ENCODE measurements at places on chromosomes 5 and 9.
A peak's percentile ranks its signal among the peaks of the same experiment; 100 is the strongest.

- DNase-seq = no peak
These were observed 9.3 kb downstream of the CER1 start for GRCh38 chr9:14713187-14713767.

GRCh38 chr9:125844611-125845010 is 97.4 kb downstream of the PBX3 start:
- peak; percentile 80 for DNase-seq

- DNase-seq = no peak
These were observed 1.2 kb upstream of the REXO4 start for GRCh38 chr9:133419005-133419404.

GRCh38 chr9:97468658-97469448 is 32.6 kb upstream of the TMOD1 start:
- peak; percentile 86 for DNase-seq

DNA sequence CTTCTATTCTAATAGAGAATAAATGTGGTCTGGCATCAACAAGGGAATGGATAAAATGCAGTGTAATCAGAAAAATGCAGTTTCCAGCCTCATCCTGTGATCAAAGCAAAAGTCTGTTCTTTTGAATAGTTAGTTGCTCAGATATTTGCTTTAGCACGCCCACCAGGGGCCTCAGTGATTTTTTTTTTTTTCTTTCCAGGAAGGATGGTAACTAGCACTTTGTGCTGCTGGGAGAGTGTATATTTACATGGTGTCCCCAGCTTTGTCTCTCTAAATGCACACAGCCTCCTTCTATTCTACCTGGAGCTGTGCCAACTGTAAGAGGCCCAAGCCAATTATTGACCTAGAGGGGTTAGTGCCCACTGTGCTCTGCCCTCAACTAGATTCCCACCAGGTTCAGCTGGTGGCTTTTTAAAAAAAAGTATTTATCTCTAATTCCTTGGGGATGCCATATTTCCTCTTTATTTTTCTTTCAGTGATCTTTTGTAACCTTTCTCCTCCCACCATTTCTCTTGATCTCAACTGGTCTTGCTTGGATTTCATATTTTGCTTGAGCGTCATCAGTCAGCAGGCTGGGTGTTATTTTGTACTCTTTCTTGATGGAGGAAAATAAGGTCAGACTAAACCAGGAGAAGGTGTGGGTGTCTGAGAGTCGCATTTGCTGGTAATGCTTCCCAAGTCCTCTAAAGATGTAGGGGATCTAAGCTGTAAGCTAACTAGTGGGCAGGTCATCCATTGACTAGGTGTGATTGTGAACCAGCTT is 193.0 kb upstream of the C9orf72 start:
- DNase-seq = no peak

DNA sequence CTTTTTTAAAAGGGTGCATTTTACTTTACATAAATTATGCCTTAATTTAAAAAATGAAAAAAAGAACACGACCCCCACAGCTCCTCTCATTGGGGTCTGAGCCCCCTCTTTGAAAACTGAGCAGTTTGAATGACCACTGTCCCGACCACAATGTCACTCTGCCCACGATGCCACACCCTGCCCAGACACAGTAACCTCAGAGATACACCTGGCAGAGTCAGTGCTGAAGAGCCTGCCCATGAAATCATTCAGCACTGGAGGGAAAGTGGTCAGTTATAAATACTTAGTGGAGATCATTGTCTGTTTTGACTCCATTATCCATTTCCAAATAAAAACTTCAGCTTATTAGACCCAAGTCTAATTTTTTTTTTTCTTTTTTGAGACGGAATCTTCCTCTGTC is 49.3 kb downstream of the DNAJC21 start:
- no peak for DNase-seq

DNA sequence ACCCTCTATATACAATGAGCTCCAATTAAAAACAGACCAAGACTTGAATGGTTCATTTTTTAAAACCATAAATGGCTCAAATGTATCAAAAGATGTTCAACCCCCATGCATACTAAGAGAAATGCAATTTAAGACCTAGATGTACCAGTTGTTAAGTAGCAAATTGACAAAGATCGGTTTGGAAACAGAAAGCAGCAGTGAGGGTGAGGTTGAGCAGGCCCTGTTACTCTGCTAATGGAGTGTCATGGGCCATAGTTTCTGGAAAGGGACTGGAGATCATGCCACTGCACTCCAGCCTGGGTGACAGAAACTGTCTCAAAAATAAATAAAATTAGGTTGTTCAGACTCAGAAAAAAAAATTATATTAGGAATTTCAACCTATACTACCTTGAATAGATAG is 55.0 kb downstream of the FNBP1 start:
- DNase-seq = no peak

- DNase-seq = no peak
These were observed 28.8 kb downstream of the NR3C1 start for GRCh38 chr5:143374496-143375217.

GRCh38 chr5:158922263-158922592 is 177.5 kb downstream of the EBF1 start:
- no peak for DNase-seq

DNA sequence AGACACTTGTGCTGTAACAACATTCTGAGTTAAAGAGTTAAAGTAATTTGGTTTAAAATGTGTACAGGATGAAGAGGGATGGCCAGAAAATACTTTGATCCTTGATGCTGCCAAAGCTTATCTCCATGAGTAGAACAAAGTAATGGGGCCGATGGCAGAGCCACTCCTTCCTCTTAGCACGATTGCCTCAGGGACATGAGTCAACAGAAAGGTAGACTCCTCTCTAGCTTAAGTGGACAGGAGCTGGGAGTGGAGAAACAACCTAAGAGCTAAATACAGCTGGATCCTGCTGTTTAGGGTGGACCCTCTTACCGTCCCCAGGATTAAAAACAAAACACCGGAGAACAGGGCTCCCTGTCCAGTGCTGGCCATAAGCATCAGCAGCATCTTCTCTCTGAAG is 267.3 kb downstream of the IRX1 start:
- DNase-seq = no peak

DNA sequence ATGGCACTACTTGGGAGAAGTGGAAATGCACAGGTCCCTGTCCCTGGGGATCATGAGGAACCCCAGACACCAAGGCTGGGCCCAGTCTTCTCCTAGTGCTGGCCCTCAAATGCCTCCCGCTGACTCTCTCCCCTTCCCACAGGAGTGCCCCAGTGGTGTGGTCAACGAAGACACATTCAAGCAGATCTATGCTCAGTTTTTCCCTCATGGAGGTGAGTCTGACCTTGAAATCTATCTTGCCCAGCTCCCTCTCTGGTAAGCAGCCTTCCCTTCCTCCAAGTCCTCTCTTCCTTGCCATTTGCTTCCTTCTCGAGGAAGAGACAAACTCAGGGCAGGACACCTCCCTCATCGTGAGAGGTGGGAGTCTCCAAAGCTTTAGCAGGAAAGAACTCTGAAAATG is 63.3 kb upstream of the GABRP start:
- DNase-seq = no peak

DNA sequence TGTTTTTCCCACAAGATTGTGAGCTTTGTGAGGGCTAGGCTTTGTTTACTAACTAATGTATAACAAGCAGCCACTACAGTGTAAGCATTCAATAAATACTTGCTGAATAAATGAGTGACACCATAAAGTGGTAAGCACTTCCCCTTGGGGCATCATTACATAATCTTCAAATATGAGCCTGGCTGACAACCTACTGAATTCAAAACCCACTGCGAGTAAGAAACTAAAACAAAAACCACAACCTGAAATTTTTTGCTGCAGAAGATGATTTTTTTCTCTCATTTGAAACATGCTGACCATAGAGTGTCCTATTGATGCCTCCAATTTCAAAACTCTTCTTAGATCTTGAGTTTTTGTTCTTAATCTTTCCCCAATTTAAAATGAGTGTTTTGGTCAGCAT is 331.3 kb upstream of the CCNG1 start:
- no peak for DNase-seq

GRCh38 chr5:87741881-87742280 is 329.2 kb upstream of the CCNH start:
- DNase-seq = no peak

GRCh38 chr5:159220206-159220605 is 10.9 kb upstream of the RNF145 start:
- no peak for DNase-seq

- no peak for DNase-seq
These were observed 46.0 kb upstream of the CDKN2B start for GRCh38 chr9:22055090-22055489.

GRCh38 chr5:6704361-6704851 is 8.8 kb upstream of the TENT4A start:
- DNase-seq = no peak

DNA sequence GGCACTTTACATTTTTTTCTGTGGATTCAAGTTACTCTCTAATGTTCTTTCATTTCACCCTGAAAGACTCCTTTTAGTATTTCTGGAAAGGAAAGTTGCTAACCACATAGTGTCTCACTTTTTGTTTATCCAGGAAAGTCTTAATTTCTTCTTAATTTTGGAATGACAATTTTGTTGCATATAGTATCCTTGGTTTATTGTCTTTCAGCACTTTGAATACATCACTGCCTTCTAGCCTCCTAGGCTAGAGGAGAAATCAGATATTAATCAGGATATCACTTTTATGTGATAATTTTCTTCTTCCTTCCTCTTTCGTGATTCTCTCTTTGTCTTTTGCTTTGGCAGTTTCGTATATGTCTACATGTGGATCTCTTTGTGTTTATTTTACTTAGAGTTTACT is 11.4 kb downstream of the ADGRV1 start:
- DNase-seq = no peak

GRCh38 chr5:39178171-39178570 is 41.2 kb downstream of the FYB1 start:
- DNase-seq = no peak

DNA sequence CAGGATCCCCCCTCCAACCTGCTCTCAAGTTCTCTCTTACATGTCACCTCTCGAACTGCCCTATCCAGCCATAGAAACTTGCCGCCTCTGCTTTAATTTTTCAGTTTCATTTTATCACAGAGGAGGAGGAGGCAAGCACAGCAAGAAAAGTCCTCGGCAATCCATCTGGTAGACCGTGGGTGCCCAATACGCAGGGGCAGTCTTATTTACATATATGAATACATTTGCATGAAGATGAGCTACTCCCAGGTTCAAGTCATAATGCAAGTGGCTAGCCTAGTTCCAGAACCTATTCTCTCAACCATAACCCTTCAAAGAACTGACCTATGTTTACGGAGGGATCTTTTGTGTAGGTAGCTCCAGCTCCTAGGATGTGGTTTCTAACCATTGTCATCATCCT is 223.2 kb upstream of the PANK3 start:
- no peak for DNase-seq

DNA sequence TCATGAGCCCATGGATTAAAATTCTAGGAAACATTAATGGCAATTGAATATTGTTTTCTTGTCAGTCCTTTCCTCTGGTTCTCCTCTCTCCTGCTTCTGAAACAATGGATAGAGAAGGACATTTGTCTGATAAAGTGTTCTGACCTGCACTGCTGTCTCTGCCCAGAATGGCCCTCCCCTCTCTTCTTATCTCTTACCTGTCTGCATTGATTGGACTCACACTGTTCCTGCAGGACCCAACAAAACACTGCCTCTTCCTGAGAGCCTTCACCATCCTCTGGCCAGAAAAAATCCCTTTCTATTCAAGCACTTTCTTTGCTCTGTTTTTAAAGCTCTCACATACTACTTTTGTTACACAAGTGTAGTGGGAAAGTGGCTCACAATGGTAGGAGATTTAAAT is 143.8 kb upstream of the DHFR start:
- DNase-seq = no peak

- no peak for DNase-seq
These were observed 18.6 kb upstream of the TJP2 start for GRCh38 chr9:69155341-69156030.

DNA sequence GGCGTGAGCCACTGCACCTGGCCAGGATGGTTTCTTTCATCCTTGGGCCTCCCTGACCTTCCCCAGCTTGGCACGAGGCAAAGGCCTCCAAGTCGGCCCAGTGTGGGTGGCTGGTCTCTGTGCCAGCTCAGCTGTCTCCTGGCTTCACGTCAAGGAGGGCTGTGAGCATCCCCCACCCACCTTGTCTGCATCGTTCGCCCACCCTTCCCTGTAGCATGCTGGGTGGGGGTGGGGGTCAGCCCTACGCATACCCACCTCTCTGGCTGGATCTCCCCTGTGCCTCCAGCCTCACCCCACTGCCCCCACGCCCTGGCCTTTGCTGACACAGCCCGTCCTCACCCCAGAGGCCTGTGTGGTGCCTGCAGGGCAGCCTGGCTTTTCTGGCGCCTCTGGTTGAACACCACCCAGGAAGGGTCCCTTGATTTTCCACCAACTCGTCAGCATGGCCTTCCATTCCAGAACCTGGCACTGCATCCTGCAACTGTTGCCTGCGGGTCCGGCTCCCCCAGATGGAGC is 8.8 kb upstream of the WDR5 start:
- DNase-seq = no peak

DNA sequence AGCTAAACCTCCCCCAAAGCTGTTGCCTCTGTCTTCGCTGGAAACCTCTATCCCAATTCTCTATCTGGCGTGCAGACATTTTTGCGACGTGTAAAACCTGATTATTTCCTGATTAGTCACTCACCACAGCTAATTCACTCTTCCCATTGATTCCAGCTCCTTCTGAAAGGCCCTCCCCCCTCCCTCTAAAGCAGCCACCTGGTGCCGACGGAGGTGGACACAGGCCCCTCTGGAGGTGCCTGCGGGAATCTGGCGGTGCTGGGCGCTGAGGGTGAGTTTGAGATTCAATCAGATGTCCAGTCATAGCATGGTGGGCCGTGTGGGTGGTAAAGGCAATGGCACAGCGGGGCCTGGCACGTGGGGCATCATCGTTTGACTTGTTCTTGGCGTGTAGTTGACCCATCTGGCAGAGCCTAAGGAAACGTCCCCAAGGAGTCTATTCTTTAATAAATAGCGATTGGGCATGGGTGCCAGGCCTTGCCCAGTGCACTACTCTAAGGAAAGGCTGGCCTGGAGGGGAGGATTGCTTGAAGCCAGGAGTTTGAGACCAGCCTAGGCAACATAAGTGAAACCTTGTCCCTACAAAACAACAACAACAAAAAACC is 271.1 kb upstream of the MVB12B start:
- DNase-seq = peak; percentile 55

- DNase-seq = peak; percentile 69
These were observed 55.7 kb downstream of the TSSK1B start for GRCh38 chr5:113378959-113379541.

DNA sequence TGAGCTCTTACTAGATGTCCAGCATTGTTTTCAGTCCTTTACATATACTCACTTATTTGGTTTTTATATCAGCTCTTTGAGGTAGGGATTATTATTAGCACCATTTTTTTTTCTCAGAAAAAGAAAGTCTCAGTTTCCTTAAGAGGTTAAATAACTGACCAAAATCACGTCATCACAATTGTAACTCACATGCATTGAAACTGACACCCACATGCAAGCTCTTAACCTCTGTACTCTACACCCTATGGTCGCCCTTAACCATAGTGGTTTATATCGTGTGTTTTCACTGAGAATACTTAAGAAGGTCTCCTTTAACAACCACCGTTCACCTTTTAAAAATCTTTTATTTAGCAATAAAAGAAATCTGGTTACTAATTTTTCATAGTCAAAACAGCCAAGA is 61.0 kb downstream of the PRDM6 start:
- DNase-seq = no peak
